Dermis microvascular lymphatic vessel endothelial cell (primary cell): ENCODE measurements at places on chromosomes 2 and 18. TPM values are rescaled to one million over a fixed set of nuclear protein-coding genes. Genes with fewer than 3 reads are reported as not detected.

- DNase-seq = no peak
These were observed 359.9 kb upstream of the ZC3H15 start for GRCh38 chr2:186126181-186126580.

- no peak for DNase-seq
These were observed 281.8 kb downstream of the NBAS start for GRCh38 chr2:15279201-15279876.

DNA sequence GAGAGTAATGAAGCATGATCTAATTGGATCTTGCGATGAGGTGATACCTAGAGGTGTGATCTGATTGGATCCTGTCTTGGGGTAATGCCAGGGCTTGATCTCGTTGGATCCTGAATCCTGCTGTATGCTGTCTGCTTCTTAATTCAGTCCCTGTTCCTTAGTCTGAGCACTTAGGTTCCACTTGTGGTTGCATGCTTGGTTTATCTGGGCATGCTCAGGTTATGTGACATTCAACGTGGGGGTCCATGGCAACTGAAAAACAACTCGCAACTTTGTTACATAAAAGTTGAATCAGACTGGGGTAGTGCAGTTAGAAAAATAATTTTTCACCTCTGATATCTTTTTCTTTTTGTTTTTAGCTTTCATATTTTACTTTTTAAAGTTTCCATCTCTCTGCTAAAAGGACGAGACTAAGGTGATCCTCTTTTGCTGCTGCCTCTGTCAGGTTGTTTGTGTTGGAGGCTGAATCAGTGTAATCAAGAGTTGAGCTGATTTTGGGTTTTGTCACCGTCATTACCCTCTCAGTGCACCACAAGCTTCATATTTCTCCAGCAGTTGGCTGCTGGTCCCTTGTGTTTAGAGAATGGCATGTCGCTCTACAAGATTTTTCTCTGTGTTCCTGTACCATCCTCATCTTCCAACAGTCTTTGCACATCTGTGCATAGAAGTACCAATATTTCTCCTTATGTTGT lies 67.9 kb downstream of the NCOA1 start:
- DNase-seq = no peak

Gene GALNT13
- total RNA-seq = 0.13 and 0.25 TPM in 2 replicates

GRCh38 chr2:205684871-205685313 lies 2.6 kb downstream of the NRP2 start:
- DNase-seq = no peak
